ENCODE measurements at places on chromosomes 16 and 17.

- DNase-seq = no peak
Measured at GRCh38 chr16:86598607-86599565, 20.5 kb downstream of the FOXL1 start.

GRCh38 chr17:58997756-58998553 is 108.7 kb downstream of the TRIM37 start:
- DNase-seq = no peak

- no peak for DNase-seq
Measured at GRCh38 chr17:16986391-16986790, 14.5 kb upstream of the TNFRSF13B start.

DNA sequence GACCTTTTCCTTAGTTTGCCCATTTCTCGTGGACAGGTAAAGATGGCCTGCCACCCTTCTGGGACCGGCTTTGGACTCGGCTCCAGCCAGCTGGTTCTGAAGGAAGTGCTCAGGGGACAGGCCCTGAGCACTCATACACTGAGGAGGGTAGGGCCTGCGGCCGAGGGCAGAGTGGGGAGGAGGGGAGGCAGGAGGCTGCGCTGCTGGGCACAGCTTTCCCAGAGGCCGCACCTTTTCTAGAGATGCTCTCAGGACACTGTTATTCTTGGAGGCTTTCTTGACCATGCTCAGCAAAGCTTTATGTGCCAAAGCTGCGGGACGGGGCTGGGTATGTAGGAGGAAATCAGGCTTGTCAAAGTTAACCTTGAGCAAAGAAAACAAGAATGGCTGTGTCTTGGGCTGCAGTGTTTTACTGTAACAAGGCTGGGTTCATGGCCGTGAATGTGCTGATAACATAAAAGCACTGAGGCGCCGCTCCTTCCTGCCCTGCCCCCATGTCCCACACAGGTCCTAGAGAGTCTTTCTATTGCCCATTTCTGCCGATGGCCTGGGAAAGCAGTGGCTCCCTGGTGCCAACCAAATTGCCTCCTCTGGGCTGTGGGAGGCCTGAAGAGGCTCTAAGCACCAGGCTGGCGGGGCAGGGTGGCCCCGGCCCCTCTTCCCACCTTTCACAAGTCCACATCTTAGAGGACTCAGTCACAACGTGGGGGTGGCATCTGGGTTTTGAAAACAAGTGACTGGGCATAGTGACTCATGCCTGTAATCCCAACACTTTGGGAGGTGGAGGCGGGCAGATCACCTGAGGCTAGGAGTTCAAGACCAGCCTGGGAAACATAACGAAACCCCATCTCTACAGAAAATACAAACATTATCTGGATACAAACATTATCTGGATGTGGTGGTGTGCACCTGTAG is 22.3 kb upstream of the TIMP2 start:
- DNase-seq = no peak

- DNase-seq = no peak
Measured at GRCh38 chr17:42563543-42563942, 1.6 kb downstream of the COASY start.

DNA sequence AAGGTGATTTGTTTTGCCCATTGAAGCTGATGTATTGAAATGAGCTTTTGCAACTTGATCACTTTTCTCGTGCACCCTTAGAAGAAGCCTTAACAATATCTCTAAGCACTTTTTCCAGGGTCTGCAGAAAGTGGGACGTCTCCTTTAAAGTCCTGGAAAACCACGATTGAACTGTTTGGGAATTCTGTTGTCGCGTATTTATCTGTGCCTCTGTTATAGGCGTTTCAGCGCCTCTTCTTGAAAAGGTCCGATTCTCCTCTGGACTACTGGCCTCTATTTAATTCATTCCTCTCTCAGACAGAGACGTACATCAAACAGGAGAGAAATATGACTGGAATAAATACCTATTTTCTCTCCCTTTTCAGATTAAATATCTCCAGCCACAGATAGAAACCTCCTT is 262.4 kb upstream of the PSMD7 start:
- DNase-seq = no peak

- no peak for DNase-seq
Measured at GRCh38 chr16:88549671-88550245, 20.4 kb upstream of the ZC3H18 start.

- DNase-seq = no peak
Measured at GRCh38 chr17:49404906-49405305, 9.8 kb downstream of the PHB1 start.

DNA sequence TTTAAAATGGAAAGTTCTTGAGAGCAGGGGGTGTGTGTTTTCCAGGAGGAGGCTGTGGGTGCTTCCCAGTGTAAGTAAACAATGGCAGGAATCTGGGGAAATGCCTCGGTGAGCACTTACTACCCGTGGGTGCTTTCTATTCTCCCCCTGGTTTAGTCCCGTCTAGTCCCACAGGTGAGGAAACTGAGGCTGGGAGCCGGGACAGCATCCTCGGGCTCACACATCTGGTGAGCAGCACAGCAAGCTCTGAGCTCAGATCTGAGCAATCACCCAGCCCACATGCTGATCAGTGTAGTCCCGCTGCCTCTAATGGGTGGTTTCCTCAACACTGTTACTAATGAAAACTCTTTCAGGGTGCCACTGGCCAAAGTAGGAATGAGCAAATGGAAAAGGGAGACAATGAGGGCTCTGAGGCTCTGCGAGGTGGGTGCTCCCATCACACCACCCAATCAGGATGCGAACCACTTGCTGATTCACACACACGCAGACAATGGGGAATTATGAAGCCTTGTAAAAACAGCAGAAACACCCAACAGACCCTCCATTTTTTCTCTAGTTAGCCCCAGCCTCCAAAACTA is 202.6 kb downstream of the PARN start:
- DNase-seq = no peak

- no peak for DNase-seq
Measured at GRCh38 chr17:38912221-38912813, 13.1 kb upstream of the LASP1NB start.

GRCh38 chr17:13378361-13378760 is 223.4 kb downstream of the HS3ST3A1 start:
- no peak for DNase-seq

DNA sequence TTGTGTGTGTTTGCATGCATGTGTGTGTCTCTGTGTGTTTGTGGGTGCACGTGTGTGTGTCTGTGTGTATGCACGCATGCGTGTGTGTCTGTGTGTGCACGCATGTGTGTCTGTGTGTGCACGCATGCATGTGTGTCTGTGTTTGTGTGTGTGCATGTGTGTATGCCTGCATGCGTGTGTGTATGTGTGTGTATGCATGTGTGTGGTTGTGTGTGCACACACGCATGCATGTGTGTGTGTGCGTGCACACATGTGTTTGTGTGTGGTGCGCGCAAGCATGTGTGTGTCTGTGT is 239.9 kb upstream of the TNRC6C start:
- DNase-seq = no peak

GRCh38 chr17:37134050-37134449 is 185.3 kb downstream of the AATF start:
- DNase-seq = peak; percentile 29

DNA sequence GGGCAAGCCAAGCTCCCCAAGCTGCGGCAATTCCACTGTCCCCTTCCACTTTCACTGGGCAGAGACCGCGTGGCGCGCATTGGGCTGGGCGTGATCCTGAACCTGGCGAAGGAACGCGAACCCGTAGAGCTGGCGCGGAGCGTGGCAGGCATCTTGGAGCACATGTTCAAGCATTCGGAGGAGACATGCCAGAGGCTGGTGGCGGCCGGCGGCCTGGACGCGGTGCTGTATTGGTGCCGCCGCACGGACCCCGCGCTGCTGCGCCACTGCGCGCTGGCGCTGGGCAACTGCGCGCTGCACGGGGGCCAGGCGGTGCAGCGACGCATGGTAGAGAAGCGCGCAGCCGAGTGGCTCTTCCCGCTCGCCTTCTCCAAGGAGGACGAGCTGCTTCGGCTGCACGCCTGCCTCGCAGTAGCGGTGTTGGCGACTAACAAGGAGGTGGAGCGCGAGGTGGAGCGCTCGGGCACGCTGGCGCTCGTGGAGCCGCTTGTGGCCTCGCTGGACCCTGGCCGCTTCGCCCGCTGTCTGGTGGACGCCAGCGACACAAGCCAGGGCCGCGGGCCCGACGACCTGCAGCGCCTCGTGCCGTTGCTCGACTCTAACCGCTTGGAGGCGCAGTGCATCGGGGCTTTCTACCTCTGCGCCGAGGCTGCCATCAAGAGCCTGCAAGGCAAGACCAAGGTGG is 9.8 kb downstream of the SARM1 start:
- no peak for DNase-seq

DNA sequence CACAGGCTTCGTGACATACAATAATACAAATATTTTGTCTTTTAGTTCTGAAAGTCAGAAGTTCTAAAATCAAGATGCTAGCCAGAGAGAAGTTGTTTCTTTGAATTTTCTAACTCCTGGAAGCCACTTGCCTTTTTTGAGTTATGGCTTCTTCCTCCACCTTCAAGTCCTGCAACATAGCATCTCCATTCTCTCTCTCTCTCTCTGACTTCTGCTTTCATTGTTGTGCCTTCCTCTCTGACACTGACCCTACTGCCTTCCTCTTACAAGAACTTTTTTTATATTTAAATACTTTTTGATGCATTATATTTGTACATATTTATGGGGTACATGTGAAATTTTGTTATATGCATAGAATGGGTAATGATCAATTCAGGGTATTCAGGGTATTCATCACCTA is 205.9 kb downstream of the MAP2K6 start:
- DNase-seq = no peak

GRCh38 chr17:11916091-11916490 is 81.2 kb downstream of the ZNF18 start:
- DNase-seq = no peak

GRCh38 chr16:87860553-87861299 is 8.6 kb downstream of the SLC7A5 start:
- DNase-seq = no peak

DNA sequence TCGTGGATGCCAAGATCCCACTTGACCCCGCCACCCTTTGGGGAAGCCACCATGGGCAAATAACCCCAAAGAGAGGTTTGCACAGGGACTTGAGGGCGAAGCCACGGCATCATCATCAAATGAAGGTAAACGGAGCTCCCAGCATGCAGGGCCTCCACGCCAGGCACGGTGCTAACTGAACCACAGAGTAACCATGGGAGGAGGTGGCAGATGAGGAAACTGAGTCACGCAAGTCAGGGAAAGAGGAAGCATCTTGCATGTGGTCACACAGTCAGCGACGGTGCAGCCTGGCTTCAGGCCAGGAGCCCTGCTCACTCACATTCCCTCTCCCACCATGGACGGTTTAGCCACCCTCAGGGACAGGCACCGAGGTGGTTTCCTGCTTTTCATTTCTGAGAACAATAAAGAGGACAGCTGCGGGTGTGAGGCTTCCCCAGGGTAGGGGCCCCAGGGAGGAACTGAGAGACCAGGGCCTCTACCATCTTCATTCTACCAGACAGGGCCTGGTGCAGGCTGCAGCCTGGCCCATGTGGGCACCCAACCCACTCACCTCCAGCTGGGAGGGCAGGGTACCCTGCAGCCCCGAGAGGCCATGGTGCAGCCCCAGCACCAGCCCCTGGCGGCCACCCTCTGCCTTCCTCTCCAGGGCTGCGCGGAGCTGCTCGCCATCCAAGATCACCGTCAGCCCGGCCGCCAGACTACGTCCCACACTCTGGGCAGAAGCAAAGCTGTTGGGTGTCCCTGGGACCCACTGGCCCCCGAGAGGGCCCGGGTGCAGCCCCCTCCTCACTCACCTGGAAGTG is 78.3 kb downstream of the RMI2 start:
- no peak for DNase-seq

DNA sequence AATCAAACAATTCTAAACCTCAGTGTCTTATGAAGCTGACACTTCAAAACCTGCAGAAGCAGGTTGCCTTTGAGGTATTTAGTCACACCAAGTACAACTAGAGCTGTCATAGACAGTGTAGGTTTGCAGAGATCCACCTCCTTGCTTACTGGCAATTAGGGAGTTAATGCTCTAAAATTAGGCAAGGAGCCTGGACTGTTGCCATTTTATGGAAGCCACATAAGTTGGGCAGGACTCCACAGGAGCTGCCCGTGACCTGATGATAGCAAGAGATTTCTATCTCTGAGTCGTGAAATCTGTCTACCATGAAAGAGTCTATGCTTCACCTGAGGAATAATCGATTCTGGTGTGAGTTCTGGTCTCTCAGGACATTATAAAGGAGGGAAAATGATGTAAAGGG is 8.9 kb downstream of the EME1 start:
- DNase-seq = no peak

DNA sequence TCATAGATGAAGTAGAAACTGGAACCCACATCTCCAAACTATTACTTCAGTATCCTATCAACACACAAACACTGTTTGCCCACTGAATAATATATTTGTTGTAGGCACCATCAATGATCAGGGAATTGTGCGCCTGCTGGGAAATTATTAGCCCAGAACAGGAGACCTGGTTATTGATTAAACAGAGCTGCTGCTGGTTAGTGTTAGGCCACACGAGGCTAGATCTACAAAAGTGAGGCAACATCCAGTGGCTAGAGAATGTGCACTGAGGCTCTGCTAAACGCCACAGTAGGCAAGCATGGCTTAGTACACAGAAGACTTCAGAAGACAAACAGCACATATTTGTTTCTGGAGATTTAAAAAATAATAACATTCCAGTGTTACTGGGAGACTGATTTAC is 11.0 kb downstream of the ABHD15 start:
- DNase-seq = no peak

GRCh38 chr16:8727131-8727806 is 52.9 kb downstream of the ABAT start:
- DNase-seq = no peak

- no peak for DNase-seq
Measured at GRCh38 chr17:54900457-54901229, at the start of gene TOM1L1. TSS of gene TOM1L1 (plus strand) at chr17:54900852. CDS start at chr17:54900866, 14 bp downstream.

All from naive thymus-derived CD4-positive, alpha-beta T cell (primary cell).